ENCODE measurements at places on chromosomes 2 and 18.

- DNase-seq = no peak
Observed at GRCh38 chr18:52391810-52392559, 52.0 kb downstream of the DCC start.

DNA sequence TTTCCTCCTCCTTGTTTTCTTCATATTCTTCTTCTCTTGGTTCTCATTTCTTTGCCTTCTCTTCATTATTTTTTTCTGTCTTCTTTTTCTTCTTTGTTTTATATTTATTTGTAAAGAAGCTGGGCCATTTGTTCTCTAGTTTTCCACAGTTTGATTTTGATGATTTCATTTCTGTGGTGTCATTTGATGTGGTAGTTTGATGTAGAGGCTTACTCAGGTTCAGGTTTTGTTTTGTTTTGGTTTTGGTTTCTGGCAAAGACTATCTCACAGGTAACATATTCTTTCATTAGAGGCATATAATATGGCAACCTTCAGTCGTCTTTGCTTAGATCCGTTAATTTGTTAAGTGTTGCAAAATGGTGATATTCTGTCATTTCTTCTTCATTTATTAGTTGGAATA is 75.3 kb downstream of the BABAM2 start:
- no peak for DNase-seq

- no peak for DNase-seq
Observed at GRCh38 chr2:48218169-48218568, 311.8 kb upstream of the STON1 start.

DNA sequence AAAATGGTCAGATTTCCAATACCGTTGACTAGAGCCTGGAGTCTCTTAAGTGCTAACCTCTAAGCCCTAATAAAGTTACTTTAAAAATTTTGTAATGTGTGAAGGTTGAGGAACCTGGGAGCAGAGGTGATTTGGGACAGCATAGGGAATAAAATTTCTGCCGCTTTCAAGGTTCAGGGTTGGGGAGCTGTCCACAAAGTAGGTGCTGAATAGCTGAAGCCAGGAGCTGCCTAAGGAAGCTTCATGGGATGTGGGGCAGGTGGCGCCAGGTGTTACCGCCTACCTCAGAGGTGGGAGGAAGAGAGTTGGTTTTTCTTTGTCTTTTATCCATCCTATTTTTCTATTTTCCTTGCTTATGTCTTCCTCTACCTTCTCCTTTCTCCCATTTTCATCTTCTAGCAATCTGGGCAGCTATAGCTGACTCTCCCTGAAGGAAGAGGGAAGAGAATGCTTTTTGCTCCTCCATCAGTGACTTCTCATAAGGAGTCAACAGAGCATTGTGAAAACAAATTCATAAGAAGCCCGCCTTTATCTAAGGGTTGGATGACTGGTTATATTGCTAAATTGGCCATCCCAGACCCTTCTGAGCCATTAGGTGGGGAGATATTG is 178.7 kb downstream of the CLIP4 start:
- DNase-seq = no peak

- DNase-seq = no peak
Observed at GRCh38 chr2:28603821-28604220, 108.0 kb downstream of the PLB1 start.
